ENCODE measurements at places on chromosomes 7 and 10.
A peak's percentile ranks its signal among the peaks of the same experiment; 100 is the strongest.

DNA sequence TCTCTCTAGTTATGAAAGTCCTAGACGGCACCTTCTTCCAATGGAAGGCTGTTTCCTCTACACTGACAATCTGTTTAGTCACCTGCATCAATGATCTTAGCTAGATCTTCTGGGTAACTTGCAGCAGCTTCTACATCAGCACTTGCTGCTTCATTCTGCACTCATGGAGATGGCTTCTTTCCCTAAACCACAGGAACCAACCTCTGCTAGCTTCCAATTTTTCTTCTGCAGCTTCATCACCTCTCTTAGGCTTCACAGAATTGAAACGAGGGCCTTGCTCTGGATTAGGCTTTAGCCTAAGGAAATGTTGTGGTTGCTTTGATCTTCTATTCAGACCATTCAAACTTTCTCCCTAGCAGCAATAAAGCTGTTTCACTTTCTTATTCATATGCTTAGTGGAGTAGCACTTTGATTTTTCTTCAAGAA, 24.6 kb downstream of the NAMPT start:
- peak; percentile 25 for DNase-seq

GRCh38 chr7:14839307-14839706, 63.2 kb downstream of the DGKB start:
- no peak for DNase-seq

DNA sequence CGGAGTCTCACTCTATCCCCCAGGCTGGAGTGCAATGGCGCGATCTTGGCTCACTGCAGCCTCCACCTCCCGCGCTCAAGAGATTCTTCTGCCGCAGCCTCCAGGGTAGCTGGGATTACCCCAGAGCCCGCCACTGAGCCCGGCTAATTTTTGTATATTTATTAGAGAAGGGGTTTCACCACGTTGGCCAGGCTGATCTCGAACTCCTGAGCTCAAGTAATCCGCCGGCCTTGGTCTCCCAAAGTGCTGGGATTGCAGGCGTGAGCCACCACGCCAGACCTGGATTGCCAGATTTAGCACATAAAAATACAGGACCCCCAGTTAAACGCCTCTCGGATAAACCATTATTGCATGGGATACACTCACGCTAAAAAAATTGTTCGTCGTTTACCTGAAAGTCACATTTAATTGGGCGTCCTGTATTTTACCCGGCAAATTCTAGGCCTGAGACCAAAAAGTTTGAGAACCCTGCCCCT, 375 bp upstream of the GATAD1 start:
- DNase-seq: no peak

DNA sequence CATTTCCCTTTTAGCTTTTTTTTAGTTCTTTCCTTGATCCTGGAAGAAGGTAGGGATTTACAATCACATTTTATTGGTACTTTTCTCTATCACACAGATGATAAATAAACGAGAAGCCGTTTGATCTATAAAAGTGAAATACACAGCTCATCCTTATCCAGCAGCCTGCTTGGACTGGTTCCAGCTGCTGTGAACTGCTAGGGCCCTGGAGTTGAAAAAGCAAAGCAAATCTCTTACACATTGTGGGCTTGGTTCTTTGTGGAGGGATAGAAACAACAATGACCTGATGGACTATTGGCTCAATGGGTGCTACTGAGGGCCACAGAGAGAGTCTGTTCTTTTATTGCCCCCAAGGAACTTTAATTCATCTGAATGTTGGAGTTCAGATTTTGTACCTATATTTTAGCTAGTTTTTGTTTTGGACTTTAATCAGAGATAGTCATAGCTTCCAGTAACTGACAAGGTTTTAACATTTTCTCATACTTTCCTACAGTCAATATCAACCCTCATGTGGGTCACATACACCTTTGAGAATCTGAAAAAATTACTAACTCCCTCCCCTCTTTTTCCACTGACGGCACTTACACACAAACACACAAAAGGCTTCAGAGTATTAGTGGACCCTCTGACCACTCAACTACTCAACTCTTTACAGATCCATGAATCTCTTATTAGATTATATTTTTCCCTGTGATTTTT, 91.6 kb upstream of the CCDC6 start:
- no peak for DNase-seq

- no peak for DNase-seq
These were observed 275.4 kb upstream of the NEBL start for GRCh38 chr10:21172542-21172929.
